ENCODE measurements at places on chromosomes 12 and 14.
A peak's percentile ranks its signal among the peaks of the same experiment; 100 is the strongest.

DNA sequence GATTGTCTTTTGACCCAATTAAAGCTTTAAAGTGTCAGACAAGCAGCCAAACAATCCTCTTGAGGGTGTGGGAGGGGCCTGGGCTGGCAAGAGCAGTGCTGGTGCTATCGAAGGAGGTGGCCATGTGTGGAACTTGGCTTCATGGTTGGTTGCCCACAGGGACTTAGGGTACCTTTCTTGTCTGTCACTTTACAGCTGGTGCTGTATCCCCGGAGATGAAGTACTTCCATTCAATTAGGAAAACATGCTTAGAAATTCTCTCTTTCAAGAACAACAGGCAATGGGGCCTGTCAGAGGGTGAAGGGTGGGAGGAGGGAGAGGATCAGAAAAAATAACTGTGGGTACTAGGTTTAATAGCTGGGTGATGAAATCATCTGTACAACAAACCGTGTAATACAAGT lies 86.5 kb downstream of the DAAM1 start:
- peak; percentile 75 for DNase-seq

GRCh38 chr12:26227361-26227745 lies 32.0 kb downstream of the SSPN start:
- DNase-seq: no peak

GRCh38 chr12:105659355-105660075 lies 329.0 kb downstream of the C12orf75 start:
- DNase-seq: no peak

DNA sequence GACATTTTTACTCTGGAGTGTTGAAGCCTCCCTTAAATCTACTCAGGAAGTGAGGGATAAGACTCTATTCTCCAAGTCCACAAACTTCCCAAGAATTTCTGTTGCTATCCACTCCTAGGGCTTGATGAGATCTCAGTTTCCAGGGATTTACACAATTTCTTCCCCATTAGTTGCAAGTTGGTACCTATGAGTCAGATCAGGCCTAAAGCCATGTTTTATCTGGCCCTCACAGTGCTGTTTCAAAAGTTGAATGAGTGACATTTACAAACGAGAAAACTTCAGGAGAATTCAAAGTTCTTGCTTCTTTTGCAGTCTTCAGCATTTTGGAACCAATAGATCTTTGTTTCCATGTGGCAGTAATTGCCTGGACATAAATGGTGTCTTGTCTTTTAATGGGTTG lies 156.4 kb upstream of the SYT10 start:
- no peak for DNase-seq

GRCh38 chr12:100266585-100266834 lies 369 bp downstream of the DEPDC4 start:
- no peak for DNase-seq

GRCh38 chr12:47317175-47317915 lies 237.6 kb upstream of the AMIGO2 start:
- no peak for DNase-seq

GRCh38 chr12:12436831-12437345 lies 80.0 kb downstream of the BORCS5 start:
- no peak for DNase-seq

GRCh38 chr12:94157181-94157580 lies 8.8 kb downstream of the PLXNC1 start:
- DNase-seq: no peak

- no peak for DNase-seq
Measured at GRCh38 chr14:98803196-98803595, 468.8 kb downstream of the BCL11B start.

DNA sequence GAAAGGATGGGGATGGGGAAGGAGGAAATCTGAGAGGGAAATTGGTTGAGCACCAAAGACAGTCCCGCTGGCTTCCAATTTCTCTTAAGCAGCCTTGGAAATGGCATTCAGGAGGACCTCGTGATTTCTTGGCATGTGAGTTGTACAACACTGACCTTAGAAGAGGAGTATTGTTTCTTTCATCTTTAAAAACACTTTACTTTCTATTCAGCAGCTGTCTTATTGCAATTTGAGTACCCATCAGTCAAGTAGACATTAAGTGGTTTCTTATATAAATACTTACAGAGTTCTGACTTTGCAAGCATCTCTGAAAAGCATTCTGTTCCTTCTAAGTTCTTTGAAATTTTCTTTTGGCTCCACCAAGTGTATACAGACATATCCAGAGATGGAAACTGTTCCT lies 83.2 kb downstream of the LMNTD1 start:
- DNase-seq: no peak

GRCh38 chr12:55019784-55020183 lies at the start of gene NEUROD4:
TSS of gene NEUROD4 (plus strand) at chr12:55019974. CDS start at chr12:55026440, 6,466 bp downstream.
- peak; percentile 73 for DNase-seq

- DNase-seq: no peak
Measured at GRCh38 chr14:87489196-87489819, 503.7 kb downstream of the GALC start.

- no peak for DNase-seq
Measured at GRCh38 chr12:119713551-119714031, 45.7 kb downstream of the PRKAB1 start.

DNA sequence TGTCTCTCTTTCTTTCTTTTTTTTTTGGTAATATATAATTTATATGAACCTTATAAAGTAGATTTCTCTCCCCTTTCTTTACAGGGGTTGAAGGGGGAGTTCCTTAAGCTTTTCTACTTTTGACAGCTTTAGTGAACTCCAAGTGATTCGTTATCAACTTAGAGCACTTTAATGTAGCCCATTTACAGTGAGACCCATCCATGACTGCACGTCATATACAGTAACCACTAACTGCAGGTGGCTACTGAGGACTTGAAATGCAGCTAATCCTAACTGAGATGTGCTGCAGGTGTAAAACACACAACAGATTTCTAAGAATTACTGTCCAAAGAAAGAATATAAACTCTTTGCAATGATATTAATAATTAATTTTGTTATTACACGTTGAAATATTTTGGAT lies 582 bp downstream of the LRRIQ1 start:
- DNase-seq: no peak
